ENCODE measurements at places on chromosomes 2 and 18.

- DNase-seq: peak; percentile 78
These were observed 20.3 kb downstream of the SLC8A1 start for GRCh38 chr2:40431600-40431955.

GRCh38 chr2:154945984-154946383 lies 247.5 kb downstream of the KCNJ3 start:
- DNase-seq: no peak

DNA sequence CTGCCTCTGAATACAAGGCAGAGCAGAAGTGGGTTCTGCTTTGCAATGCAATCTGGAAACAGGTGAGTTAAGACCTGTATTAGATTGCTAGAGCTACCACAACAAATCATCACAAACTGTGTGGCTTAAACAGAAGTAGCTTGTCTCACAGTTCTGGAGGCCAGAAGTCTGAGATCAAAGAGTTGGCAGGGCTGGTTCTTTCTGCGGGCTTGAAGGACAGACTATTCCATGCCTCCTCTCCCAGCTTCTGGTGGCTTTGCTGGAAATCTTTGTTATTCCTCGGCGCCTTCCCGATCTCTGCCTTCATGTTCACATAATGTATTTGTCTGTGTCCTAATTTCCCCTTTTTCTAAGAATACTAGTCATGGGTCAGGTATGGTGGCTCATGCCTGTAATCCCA lies 58.4 kb downstream of the SAP130 start:
- DNase-seq: no peak

DNA sequence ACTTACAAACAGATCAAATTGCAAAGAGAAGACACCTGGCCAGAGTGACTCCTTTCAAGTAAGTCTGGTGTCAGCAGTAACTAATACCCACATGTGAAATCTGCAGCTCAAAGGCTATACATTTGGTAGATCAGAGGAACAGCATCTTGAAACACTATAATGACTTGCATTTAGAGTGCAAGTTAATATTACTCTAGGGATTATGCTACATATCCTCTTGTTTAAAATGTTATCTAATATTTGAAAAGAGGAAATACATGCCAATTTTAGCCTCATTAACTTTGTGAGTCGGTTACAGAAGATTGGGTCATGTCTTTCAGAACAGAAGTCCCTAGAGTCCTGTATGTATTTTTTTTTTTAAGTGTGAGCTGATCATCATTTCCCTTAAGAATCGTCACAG lies 15.2 kb downstream of the LANCL1 start:
- DNase-seq: no peak

DNA sequence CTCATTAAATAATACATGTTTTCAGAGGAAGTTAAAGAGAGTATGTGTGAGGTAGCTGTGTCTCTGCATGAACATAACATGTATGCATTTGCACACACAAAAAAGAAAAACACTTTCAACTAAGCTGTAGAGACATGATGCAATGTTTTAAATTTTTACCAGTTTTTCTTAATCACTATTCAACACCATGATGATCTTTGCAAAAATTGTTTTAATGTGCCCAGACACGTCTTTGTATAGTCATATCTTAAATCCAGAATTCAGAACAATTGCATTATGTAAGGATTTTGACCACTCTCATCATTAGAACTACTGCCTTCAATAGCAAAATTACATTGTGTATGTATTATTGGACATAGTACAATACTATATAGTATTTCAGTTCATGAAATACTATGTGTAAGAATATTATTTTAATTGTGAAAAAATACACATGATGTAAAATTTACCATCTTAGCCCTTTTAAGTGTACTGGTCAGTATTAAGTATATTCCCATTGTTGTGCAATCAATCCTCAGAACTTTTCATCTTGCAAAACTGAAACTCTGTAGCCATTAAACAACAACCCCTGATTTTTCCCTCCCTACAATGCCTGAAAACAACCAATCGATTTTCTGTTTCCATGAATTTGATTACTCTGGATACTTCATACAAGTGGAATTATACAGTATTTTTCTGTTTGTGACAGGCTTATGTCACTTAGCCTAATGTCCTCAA lies 104.5 kb upstream of the ACVR2A start:
- DNase-seq: no peak

DNA sequence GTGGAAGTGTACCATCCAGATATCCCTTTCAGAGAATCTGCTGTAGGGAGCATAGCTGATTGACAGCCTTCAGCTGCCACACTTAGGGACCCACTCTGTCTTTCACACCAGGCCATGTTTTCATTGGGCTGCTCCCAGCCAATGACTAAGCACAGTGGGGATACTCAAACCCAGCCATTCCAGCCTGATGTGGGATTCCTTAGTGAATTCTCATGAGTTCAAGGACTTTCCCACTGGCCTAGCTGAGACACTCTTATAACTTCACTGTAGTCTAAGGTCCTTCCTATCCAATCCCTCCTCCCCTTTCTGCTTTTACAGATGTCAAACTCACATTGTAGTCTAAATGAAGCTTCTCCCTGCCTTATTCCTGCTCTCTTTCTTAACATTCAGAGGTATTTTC lies 201.2 kb downstream of the PIK3C3 start:
- no peak for DNase-seq

DNA sequence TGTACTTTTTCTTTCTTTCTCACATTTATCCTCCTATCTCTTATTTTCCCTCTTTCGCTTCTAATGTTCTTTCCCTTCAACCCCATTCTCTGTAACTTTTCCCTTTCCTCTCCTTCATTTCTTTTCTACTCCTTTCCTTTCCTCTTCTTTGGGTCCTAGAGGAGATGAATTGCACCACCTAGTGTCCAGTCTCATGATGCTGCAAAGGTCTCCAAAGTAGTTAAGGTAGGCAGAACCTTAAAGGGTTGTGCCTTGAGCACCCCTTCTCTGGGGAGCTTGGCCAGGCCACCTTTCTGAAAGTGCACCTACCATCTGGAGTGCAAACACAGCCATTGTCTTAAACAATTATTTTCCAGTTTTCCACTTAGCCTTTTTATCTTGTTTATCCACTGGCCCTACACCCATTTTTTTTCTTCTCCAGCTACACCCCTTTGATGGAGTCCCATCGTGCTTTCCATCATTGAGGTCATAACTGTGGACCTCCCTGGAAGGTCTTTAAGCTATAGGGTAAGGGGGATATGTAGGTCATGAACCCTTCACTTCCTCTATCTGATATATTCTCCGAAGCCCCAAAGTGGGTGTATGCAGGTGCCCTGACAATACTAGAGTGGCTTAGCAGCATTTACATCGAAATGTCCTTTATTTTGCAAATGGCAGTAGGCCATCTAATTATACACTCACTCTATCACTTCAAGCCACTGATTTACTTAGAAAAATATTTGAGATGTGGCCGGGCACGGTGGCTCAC lies 155.9 kb downstream of the ESCO1 start:
- DNase-seq: peak; percentile 64

DNA sequence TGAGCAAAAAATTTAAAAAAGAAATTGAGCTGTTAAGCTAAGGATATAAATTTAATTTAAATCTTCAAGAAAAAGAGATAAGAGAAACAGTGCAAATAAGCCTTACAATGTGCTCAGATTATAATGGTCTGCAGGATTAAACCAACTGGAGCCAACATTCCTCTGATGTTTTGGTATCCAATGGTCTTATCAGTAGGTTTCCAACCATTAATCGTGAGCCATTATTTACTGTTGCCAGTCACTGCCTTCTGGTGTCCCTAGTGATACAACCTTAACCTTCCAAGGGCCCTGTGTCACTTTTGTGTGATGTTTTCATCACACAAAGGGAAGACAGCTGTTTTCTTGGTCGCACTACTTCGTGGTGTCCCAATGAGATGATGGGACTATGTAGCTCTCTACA lies 134.5 kb upstream of the CTAGE1 start:
- DNase-seq: peak; percentile 28

- peak; percentile 28 for DNase-seq
These were observed 64.3 kb upstream of the EPAS1 start for GRCh38 chr2:46232860-46233259.

DNA sequence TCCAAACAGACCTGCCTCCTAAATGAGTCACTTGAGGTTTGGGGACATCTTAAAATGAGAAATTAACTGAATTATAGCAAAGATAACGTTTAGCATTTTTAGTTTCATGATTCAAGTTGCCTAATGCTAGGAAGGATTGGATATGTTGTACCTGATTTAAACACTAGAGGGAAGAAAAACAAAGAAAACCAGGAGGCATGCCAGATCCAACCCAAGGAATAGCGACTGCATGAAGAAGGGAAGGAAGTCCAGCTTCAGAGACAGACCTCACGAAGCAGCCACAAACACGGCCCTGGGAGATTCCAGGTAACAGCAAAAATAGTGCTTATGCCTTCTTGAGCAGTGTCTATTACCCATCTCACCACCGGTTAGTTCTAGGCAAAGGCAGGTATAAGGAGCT lies 499.9 kb upstream of the SPHKAP start:
- peak; percentile 60 for DNase-seq

- DNase-seq: no peak
These were observed 440.3 kb downstream of the NRXN1 start for GRCh38 chr2:50591642-50592041.

GRCh38 chr2:17995593-17995992 lies 117.1 kb downstream of the KCNS3 start:
- no peak for DNase-seq

- no peak for DNase-seq
These were observed 38.1 kb downstream of the SNED1 start for GRCh38 chr2:241036397-241036963.

DNA sequence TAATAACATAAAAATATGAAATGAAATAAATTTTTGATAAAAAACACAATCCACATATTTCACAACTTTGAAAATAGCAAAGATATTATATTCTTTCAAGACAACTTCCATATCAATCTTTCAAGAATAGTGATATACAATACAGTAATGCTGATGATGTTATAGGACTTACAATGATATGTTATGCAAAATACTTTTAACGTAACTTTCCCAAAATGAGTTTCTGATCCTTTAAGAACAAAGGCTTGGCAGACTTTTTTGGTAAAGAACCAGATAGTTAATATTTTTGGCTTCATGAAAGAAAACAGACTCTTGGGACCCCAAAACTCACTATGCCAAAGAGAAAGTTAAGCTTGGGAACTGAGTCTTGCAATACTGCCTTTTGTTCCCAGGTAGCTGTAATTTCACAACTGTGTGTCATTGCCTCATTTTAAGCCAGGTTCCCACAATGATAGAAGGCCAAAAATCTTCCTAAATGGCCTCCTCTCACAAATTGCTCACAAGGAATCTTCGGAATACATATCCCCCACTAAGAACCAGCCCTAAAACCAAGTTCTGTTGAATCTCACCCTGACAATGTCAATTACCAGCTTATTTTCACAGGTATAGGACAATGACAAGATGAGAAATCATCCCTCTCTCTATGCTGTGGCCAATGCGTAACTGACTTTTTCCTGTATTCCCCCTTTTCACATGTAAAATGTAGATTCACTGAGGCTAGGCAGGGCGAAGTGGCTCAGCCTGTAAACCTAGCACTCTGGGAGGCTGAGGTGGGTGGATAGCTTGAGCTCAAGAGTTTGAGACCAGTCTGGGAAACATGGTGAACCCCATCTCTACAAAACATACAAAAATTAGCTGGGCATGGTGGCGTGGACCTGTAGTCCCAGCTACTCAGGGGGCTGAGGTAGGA lies 54.8 kb upstream of the STRN start:
- DNase-seq: peak; percentile 56

DNA sequence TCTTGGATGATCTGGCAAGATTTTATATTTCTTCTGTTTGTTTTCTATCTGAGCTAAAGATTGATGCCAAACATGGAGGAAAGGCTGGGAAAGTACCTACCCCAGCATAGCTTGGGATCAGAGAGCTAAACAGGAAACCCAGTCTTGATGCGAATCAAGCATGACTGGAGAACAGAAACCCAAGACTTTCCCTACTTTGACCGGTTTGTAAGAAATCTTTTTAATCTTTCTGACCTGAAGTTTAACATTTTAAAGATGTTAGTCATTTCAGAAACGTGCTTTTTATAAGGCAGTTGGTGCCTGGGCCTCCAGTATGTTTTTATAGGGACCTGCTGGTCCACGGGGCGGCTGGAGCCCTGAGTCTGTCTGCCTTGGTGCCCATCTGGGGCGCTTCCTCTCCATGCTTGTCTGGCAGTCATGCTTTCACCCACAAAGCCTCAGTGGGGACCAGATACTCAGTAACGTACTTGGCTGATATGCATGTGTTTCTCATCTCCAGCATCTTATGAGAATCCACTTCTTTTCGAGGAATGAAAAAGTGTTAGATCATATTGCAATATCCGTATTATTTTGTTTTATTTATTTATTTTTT lies 266.5 kb downstream of the PTGR3 start:
- peak; percentile 79 for DNase-seq

GRCh38 chr2:46387886-46388515 lies 90.8 kb downstream of the EPAS1 start:
- DNase-seq: no peak

DNA sequence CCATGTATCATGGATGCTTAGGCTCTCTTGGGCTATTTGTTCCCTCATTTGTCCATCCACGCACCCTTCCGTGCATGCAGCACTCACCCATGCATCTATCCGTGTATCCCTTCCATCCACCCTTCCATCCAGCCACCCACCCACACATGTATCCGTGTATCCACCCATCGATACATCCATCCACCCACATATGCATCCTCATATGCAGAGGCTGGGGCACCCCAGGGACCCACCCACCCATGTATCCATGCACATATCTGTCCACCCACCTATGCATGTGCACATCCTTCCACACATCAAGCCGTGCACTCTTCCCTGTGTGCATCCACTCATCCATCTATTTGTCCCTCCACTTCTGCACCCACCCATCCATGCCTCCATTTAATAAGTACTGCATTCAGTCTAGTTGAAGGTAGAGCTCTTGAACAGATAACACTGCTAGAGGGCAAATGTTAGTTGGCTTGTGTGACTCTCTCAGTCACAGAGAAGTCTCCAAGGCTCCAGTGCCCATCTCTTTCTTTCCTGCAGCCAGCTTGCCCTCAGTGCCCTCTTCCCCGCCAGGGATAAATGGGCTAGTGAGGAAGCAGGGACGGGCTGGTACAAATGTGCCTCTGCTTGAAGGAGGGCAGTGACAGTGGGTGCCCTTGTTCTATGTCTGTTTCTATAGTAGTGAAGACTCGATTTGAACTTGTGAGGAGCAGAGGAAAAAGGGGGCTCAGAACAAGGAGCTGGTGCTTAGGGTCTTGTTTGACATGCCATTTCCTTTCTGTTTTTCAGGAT lies 61.5 kb downstream of the EMILIN2 start:
- DNase-seq: no peak

All from iris pigment epithelial cell (primary cell).